Panc1 (cell line): ENCODE measurements at places on chromosomes 7 and 10.

DNA sequence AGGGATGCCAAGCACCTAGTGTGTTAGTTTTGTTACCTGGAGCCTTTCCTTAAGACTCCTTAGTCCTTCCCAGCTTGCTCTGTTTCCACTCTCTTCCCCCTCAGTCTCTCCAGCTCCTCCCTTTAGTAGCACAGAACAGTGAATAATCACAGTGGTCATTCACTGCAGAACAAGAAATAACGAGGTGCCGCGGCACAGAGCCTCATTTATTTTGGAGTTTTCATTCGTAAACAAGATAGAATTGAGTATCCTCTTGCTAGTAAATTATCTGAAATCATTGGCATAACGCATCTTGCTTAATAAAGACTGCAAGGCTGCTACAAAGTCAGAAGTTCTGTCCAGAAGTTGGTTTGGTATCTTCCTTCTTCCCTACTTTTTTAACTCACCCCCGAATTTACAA, 129.3 kb upstream of the LANCL2 start:
- no peak for DNase-seq

DNA sequence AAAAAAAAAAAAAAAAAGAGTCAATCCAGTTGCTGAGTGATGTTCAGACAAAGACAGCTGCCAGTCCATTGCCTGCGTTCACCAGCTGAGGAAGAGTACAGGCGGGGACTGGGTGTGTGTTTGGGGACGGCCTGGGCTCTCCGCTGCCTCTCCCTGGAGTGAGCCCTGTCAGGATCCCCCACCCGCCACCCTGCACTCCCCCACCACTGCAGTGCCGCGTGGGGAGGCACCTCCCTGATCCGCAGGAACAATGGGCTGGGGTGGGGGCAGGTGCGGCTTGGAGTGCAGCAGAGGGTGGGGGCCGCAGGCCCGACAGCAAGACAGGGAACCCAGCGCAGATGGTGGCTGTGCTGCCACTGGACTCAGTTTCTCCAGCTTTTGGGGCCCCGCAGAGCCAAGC, 1.4 kb downstream of the HSPA12A start:
- no peak for DNase-seq

- DNase-seq: peak; percentile 51
Observed at GRCh38 chr10:52740913-52741675, 31.5 kb downstream of the MBL2 start.

- no peak for DNase-seq
Observed at GRCh38 chr7:124655990-124656389, 109.6 kb downstream of the GPR37 start.

DNA sequence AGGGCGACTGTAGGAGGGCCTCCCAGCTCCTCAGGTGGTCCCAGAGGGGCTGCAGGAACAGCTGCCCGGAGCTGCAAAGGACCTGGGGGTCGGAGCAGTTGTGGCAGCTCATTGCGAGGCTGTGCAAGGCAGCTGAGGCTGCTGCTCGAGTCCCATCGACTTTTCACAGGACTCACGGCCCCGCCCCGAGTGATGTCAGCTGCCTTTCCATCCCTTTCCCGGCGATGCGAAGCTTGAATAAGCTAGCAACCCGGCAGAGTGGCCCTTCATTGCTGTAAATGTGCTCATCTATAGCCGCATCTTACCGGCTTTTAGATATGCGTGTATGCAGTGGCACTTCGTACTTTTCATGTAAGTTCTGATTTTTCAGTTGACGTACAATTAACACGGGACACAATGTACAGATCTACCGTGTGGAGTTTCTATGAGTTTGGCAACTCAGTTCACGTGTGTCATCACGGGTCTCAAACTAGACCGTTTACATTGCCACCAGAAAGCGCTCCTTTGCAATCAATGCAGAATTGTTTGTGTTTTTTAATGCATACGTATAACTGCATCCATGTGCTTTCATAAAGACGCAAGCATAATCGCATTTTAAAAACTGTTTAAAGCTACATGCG, at the start of gene CH25H:
Gene CH25H (minus strand): TSS at position 137 of the 620 bp plus-strand sequence. CDS start 25 bp downstream, at position 112.
- peak; percentile 5 for DNase-seq

- no peak for DNase-seq
Observed at GRCh38 chr7:88758381-88759229, 895 bp upstream of the ZNF804B start.

DNA sequence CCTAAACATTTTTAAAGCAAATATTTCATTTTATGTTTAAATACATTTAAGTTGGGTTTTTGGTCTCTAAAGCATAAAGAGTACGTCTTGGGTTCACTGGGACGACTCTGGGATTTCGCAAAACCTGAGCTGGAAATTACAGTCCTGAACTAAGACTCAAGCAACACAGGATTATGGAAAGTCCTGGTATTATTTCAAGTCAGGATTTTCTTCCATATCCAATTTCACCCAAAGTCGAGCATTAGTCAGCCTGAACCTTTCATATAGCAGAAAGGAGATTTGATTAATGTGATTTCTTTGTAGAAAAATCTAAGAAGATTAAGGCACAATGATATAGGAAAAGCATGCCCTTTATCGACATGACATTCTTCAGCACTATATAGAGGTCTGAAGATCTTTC, 100.0 kb downstream of the MTERF1 start:
- no peak for DNase-seq

GRCh38 chr10:6612371-6612770, 32.3 kb upstream of the PRKCQ start:
- no peak for DNase-seq

DNA sequence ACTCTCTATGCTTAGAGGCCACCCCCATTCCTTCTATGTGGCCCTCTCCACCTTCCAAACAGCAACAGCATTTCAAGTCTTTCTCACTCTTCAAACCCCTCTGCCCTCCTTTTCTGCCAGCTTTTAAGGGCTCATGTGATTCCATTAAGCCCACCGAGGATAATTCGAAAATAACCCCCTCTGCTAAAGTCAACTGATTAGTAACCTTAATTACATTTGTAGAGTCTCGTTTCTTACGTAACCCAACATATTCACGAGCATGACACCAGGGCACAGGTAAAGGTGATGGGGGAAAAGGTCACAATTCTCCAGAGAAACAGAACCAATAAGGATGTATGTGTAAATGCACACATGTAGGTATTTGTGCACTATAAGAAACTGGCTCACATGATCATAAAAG, 6.7 kb upstream of the CHST15 start:
- no peak for DNase-seq

DNA sequence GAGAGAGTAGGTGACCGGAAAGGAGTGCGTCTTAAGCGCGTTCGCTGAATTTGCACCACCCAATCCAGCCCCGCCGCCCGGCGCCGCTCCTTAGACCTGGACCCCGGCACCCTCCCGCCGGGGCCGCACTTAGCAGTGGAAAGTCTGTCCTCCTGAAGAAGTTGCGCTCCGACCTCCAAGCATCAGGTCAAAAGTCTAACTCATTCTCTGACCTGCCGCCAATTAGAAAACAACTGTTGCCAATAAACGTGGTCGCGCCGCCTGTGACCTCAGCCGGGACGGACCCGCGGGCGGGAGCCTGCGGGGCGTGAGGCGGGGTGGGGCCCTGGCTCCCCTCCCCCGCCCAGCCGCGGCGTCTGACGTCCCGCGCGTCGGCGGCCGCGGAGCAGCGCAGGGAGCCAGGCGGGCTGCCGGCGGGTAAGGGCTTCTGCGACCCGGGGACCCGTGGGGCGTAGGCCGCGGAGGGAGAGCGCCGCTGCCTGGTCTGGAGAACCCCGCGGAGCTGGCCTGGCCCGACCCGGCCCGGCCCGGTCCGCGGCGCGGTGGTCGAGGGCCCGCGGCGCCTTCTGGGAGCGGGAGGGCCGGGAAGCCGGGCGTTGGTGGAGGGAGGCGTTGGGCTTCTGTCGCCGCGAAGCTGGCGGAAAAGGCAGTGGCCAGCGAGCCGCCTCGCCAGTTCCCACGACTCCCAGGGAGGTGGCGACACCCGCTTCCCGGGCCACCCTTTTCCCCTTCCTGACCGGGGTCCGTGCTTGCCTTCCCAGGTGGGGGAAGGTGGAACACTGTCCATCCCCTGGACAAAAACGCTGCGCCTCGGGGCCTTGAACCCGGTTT, at the start of gene BCAP29:
Gene BCAP29 (plus strand): TSS at position 362 of the 831 bp plus-strand sequence. CDS start 527 bp downstream, outside the sequence.
- DNase-seq: no peak

GRCh38 chr7:101854084-101854865, 36.8 kb downstream of the CUX1 start:
- no peak for DNase-seq

DNA sequence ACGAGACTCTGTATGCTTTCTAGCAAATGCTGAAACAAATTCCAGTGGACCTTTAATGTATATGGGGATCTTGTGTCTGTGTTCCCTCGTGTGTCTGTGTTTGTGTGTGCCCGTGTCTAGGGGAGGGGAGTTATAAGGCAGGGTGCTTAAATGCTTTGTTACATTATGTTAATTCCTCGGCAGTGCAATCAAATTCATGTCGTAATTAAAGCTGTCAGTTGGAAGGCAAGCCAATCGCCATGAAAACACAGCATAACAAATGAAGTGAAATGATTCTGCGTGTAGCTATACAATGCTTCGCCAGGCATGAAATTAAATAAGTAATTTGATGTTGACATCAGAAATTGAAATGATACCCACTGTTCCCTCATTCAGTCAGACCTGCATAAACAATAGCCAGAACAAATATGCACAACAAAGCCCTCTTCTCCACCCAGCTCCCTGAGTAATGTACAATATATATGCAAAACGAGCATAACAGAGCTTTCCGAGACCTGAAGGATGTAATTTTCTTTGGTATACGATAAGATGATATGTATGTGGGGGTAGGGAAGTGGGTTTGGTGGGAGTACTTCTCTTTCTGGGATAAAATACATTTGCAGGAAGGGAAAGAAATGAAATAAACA, 534.1 kb downstream of the AUTS2 start:
- no peak for DNase-seq

GRCh38 chr7:5423976-5424748, 528 bp upstream of the TNRC18 start:
- peak; percentile 95 for DNase-seq

GRCh38 chr7:155000795-155001194, 2.1 kb downstream of the PAXIP1 start:
- DNase-seq: no peak

DNA sequence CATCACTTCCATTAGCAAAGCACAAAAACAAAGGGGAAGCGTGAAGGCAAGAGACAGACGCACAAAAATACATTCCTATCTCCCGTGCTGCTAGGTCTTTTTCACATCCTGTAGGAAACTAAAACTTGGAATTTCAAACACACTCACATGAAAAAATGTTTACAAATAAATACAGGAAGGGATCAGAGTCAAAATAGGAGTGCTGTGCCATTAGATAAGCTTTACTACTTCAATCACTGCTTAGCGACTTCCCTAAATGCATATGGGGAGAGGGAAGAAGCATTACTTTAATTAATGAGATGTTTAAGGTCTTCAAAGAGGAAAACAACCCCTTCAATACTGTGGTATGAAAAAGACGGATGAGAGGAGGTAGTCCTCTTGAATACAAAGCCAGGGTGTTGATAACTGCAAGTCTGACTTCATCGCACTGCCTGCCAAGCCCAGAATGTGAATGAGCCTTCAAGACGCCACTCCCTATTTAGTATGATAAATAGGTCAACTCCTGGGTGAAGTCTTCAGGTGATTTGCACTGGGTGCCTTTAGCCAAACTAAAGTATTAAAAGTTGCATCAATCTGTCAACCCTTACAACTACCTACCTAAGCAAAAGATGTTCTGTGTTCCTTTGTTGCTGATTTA, 13.9 kb downstream of the PARD3 start:
- DNase-seq: no peak

- no peak for DNase-seq
Observed at GRCh38 chr7:116164552-116165306, 45.6 kb upstream of the TES start.

- DNase-seq: no peak
Observed at GRCh38 chr10:695396-695795, 5.9 kb upstream of the DIP2C start.

DNA sequence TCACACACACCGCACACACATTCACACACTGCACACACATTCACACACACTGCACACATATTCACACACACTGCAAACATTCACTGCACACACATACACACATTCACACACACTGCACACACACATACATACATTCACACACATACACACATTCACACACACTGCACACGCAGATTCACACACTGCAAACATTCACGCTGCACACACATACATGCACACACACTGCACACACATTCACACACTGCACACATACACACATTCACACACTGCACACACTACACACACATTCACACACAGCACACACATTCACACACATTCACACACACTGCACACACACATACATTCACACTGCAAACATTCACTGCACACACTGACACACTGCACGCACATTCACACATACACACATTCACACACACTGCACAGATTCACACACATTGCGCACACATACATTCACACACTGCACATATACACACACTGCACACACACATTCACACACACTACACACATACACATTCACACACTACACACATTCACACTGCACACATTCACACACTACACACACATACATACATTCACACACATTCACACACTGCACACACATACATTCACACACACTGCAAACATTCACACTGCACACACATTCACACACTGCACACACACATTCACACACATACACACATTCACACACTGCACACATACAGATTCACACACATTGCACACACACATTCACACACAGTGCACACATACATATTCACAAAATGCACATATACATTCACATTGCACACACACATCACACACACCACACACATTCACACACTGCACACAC, 325.1 kb downstream of the PTPRN2 start:
- DNase-seq: no peak

- DNase-seq: no peak
Observed at GRCh38 chr7:112940314-112940732, 146.3 kb downstream of the GPR85 start.

DNA sequence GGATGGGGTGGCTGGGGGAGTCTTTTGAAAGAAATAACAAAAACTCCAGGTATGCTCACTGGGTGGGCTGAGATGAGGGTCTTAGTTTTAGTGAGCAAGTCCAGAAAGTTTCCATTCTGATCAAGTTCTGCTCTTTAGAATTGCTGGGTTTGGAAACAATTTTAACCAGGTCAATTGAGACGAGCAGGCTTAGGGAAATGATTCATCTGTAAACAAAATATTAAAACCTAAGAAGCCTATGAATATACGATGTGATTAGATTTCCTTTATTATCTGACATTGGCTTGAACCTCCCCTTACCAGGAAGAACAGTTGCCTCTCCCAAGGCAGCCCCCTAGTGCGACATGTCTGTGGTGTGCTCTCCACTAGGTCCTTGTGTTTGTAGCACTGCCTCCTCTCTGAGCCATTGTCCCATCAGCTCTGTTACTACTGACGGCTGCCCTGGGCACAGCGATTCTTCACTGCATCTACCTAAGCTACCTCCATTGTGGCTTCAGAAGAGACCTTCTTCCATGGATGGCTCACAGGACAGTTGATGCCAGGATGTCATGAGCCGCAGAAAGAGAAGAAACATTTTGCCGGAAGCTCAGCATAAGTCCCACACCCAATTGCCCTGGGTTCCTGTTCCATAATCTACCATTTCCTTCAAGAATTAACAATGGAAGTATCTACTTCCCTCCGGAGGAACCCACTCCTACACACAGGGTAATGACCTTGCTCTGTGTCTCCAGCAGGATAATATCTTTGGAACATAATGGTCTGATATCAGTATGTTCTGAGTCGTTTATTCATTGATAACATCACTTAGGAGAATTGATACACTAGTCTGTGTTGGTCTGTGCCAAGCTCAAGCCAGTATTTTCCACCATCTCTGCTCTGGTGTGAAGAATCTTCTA, 95.1 kb upstream of the ITGB1 start:
- no peak for DNase-seq
